Mammary epithelial cell (primary cell): ENCODE measurements at places on chromosomes 3 and 15. TPM values are rescaled to one million over a fixed set of nuclear protein-coding genes. Genes with fewer than 3 reads are reported as not detected.

The EIF2A gene
- 133 TPM for polyA plus RNA-seq

GRCh38 chr3:145696011-145696410 is 465.0 kb downstream of the PLOD2 start:
- no peak for DNase-seq

DNA sequence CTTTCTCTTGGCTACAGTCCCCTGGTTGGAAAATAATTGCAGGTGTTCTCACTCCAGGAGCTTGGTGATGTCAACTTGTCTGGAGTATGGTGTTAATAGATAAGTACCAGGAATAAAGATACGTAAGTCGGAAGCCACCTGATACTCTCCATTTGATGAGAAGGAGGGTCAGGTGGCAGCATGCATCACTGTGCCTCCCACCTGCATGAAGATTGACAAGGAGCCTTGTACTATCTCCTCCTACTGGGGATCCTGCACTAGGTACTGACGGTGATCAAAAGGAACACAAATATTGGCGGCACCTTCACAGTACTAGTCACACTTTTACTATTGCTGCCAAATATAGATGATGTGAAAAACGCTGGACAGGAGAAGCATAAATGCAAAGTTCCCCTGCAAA is 32.6 kb upstream of the GABRB3 start:
- DNase-seq: no peak

- no peak for DNase-seq
Measured at GRCh38 chr3:65443739-65444446, 594.8 kb downstream of the MAGI1 start.

DNA sequence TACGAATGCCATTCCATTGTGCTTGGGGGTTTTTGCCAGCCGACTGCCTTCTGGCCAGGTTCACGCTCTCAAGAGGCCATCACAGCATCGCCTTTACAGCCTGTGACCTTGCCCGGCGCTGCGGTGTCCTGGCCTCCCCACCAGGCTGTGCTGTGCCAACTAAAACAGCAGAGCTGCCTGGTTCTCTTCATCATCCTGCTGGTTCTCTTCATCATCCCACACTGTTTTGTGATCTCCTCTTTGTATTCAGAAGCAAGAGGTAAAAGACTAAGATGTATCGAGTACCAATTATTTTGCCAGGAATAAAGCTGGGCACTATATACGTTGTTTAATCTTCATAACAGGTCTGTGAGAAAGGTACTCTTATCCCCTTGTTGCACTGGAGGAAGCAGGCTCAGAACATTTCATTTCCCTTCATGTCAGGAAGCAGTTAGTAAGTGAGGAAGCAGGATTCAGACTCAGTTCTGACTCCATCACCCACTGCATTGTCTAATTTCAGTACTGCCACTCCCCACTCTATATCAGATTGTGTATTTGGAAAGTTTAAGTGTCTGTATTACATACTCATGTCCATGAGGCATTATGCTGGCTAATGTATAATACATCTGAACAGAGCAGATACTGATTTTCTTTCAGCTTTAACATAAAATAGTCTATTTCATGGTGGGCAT is 92.7 kb downstream of the LRRC28 start:
- DNase-seq: no peak

DNA sequence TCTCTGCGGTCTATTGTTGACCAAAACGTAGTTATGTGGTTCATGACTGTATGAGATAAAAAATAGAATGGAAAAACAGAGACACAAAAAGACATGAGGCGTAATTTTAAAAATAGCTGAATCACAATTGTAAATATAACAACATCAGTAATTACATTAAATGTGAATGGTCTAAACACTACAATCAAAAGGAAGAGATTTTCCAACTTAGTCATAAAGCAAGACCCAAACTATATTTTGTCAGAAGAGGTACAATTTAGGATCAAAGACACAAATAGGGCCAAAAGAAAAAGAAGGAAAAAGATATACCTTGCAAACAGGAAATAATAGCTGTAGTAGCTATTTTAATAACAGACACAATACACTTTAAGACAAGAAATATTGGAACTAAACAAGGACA is 61.5 kb downstream of the LRRC28 start:
- DNase-seq: no peak

DNA sequence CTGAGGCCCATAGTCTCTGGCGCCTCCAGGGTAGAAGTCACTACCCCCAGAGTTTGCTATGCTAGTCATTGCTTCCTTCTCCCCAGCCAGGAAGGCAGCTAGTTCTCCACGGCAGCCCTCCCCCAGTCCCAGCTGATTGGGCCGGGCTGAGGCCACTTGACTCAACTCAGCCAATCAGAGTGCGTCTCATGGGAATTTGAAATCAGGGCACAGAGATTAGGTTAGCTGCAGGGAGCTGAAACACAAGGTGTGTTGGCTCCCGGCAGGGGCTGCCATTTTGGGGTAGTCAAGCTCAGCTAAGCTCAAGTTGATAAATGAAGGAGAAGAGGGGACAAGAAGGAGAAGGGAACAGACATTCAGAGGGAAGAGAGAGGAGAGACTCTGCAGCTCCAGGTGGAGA is 32.8 kb downstream of the LINGO1 start:
- no peak for DNase-seq

DNA sequence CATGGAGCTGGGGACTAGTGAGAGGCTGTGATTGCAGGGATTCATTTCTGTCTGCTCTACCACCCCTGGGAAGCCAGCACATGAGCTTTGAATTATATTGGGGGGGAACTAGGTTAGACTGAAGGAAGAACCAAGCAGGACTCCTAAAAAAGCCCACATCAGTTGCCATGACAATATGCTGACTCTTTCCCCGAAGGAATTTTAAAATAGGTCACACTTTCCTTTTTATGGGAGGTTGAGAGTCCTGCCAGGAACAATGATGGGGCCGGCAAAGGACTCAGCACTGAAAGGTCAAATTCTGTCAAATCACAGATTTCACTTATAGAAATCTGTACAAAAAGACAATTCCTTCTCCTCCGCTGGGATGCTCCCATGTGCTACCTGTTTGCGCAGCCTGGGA is 130.8 kb downstream of the ZNF621 start:
- no peak for DNase-seq

DNA sequence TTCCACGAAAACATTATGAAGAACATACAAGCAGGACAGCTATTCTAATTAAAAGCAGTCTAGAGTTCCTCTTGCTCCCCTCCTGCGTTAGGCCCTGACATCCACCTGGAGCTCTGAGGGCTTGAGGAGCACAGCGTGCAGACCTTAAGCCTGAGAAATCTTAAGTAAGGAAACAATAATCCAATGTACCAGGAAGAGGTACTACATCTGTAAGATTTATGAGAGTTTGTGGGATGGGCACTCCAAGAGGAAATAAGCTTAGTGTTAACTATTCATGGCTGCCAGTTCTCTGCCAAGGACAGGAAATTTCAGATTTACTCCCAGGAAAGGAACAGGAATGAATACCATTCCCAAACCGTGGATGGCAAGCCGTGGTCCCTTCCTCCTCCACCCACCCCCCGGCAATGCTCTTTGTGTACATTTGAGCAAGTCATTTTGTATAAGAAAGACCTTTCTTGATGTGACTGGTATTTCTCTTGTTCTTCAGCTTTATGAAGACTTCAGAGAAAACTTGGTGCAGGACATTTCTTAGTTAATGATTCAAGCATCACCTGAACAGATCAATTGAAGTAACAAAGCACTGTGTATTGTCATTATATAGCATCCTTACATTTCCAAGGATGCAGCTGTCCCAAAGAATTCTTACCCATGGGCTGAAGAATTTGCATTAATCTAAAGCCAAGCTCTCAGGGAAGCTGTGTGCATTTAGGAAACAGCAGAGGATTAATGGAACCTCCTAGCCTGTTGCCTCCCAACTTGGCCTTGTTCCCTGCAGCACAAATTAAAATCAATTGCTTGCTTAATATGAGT is 28.8 kb upstream of the VILL start:
- no peak for DNase-seq

The ZNF774 gene
- 2.2 TPM for polyA plus RNA-seq

The IL17RE gene
- 10.2 TPM for polyA plus RNA-seq

GRCh38 chr3:130543322-130543721 is 26.3 kb downstream of the COL6A6 start:
- DNase-seq: no peak

The SMCO1 gene
- not detected for polyA plus RNA-seq

- no peak for DNase-seq
Measured at GRCh38 chr3:49788056-49788455, 1.7 kb upstream of the IP6K1 start.

- DNase-seq: no peak
Measured at GRCh38 chr3:19547665-19548464, 386.2 kb downstream of the EFHB start.
